Activated CD4-positive, alpha-beta memory T cell treated with anti-CD3 and anti-CD28 coated beads, Interleukin-2, amount 10 ng/mL, durations not matched to agents 7 days and 5 days (primary cell): ENCODE measurements at places on chromosomes 4 and X. TPM values are rescaled to one million over a fixed set of nuclear protein-coding genes. Genes with fewer than 3 reads are reported as not detected.

- DNase-seq = peak; percentile 90
- peak within 1 kb of the TSS; percentile 100 for H3K27ac ChIP-seq
- peak within 1 kb of the TSS; percentile 99 for H3K4me3 ChIP-seq
- peaks cover 10% of the 10 kb centered on the region for H3K36me3 ChIP-seq
- H3K4me1 ChIP-seq = peaks cover 36% of the 10 kb centered on the region
These were observed at the start of gene INTS6L for GRCh38 chrX:135520553-135521404. TSS of gene INTS6L (plus strand) at chrX:135520660. CDS start at chrX:135520993, 333 bp downstream.

DNA sequence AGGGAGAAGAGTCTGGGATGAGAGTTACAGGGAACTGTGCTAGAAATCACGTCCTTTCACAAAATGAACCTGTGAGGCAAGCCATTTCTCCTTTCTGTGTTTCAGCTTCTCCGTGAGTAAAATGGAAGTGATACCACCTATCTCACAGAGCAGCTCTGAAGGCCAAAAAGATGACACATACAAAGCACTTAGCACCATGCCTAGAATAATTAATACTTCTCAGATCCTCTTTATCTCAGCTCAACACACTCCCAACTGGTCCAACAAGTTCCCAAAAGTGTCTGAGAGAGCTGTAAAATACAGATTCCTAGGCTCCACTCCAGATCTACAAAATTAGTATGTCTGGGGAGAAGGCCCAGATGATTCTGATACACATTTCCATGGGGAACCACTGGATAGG, 38.3 kb downstream of the LHFPL1 start:
- no peaks in the 10 kb centered on the region for H3K36me3 ChIP-seq
- peaks cover 5% of the 10 kb centered on the region for H3K4me1 ChIP-seq
- no peak overlapping the region for H3K4me3 ChIP-seq
- no peak for DNase-seq

Gene ZNF141
- 23.8 TPM for total RNA-seq

DNA sequence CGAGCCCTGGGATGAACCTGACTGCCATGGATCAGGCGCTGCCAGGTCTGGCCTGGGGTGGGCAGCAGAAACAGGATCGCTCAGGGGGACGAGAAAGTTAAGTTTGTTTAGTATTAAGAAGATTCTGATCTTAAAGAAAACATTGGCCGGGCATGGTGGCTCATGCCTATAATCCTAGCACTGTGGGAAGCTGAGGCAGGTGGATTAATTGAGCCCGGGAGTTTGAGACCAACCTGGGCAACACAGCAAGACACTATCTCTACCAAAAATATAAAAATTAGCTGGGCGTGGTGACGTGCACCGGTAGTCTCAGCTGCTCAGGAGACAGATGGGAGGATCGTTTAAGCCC, 696 bp upstream of the FLNA start:
- H3K4me1 ChIP-seq = peaks cover 33% of the 10 kb centered on the region
- peaks cover 5% of the 10 kb centered on the region for H3K36me3 ChIP-seq
- peak overlapping the region; percentile 44 for H3K4me3 ChIP-seq
- no peaks in the 10 kb centered on the region for H3K27me3 ChIP-seq
- peak overlapping the region; percentile 49 for H3K27ac ChIP-seq
- DNase-seq = no peak

GRCh38 chr4:139214039-139214534, 37.1 kb upstream of the ELF2 start:
- H3K4me1 ChIP-seq = peaks cover 3% of the 10 kb centered on the region
- no peaks in the 10 kb centered on the region for H3K36me3 ChIP-seq
- DNase-seq = no peak
- no peak overlapping the region for H3K27ac ChIP-seq
- H3K27me3 ChIP-seq = no peaks in the 10 kb centered on the region

DNA sequence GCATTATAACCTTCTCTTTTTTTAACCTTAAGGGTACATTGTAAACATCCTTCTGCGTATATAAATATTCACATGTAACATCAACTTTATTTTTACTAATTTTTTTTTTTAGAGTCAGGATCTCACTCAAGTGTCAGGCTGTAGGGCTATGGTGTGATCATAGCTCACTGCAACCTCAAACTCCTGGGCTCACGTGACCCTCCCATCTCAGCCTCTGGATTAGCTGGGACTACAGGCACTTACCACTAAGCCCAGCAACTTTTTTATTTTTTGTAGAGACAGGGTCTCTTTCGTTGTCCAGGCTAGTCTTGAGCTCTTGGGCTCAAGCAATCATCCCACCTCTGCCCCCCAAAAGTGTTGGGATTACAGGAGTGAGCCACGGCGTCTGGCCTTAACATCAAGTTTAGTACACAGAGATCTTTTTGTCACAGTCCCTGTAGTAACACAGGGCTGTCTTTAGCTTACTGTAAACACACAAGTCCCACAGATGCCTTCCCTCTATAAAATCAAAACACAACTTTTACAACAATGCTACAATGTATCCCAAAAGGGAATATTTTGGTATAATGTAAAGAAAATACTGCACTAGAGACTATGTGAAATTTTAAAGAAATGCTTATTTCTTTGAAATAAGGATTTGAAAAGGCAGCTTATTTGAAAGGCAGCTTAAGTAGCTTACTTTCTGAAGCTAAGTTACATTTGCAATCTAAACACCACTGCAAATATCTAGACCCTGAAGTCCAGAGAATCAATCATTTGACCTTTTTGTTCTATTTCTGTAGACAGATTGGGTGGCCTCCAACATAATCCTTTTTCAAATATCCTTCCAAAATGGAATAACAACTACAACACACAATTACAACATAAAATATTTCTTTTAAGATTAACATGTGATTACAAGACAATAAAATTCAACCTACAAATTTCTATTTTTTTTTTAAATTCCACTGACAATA, 116.0 kb downstream of the APBB2 start:
- H3K4me3 ChIP-seq = no peak overlapping the region
- H3K4me1 ChIP-seq = no peaks in the 10 kb centered on the region
- no peak for DNase-seq
- H3K27me3 ChIP-seq = peaks cover 3% of the 10 kb centered on the region
- no peaks in the 10 kb centered on the region for H3K36me3 ChIP-seq

DNA sequence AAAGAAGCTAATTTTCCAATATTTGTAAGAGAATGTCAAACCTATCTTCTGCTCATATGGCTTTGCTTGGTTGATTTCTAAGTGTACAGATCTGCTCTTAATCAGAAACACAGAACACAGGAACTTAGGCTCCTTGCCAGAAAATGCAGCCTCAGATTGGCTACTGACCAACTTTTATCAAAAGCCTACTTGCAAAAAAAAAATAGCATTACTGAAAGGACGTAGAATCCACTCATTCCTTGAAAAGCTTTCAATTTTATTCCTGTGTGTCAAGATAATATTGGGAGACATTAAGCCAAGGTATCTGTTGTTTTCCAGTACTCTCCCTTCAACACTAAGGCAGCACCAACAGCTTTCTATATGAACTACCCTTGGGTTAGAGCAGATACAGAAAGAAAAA, 127.6 kb upstream of the INTU start:
- DNase-seq = no peak
- no peaks in the 10 kb centered on the region for H3K36me3 ChIP-seq
- H3K27ac ChIP-seq = no peak overlapping the region
- H3K27me3 ChIP-seq = no peaks in the 10 kb centered on the region
- H3K4me1 ChIP-seq = no peaks in the 10 kb centered on the region

Gene RTL9
- not detected for total RNA-seq

Gene HNRNPD
- 366 TPM for total RNA-seq

DNA sequence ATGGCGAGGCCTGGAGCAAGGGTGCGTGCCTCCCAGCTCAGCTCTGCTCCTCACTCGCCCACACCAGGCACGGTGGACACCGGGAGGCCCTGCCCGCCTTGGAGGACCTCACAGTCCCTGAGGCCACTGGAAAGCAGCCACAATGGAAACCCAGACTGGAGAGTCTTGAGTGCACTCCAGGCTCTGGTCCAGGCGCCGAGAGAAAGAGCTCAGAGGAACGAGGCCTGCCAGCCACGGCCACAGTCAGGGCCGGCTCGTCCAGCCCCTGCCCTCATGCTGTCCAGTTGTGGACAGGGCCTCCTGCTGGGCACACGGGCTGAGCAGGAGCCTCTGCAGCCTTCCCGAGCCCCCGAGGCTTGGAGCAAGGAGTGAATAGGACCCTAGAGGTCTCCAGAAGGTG, 53.3 kb upstream of the GRPEL1 start:
- no peak overlapping the region for H3K4me3 ChIP-seq
- H3K36me3 ChIP-seq = no peaks in the 10 kb centered on the region
- DNase-seq = no peak
- H3K27me3 ChIP-seq = peaks cover 8% of the 10 kb centered on the region
- H3K4me1 ChIP-seq = no peaks in the 10 kb centered on the region

Gene CT45A10
- total RNA-seq = not detected

Gene PABPC1L2B
- not detected for total RNA-seq

- no peaks in the 10 kb centered on the region for H3K36me3 ChIP-seq
- H3K27ac ChIP-seq = no peak overlapping the region
- H3K27me3 ChIP-seq = no peaks in the 10 kb centered on the region
- H3K4me3 ChIP-seq = no peak overlapping the region
- no peak for DNase-seq
These were observed 74.9 kb downstream of the GPC3 start for GRCh38 chrX:133910539-133910938.

Gene MAGED4
- total RNA-seq = 0.53 TPM

- no peaks in the 10 kb centered on the region for H3K4me1 ChIP-seq
- no peak overlapping the region for H3K27ac ChIP-seq
- no peak overlapping the region for H3K4me3 ChIP-seq
- peaks cover 42% of the 10 kb centered on the region for H3K36me3 ChIP-seq
These were observed 74.7 kb upstream of the IL13RA1 start for GRCh38 chrX:118652717-118653116.

- H3K4me3 ChIP-seq = no peak within 1 kb of the TSS
- H3K27me3 ChIP-seq = peaks cover 9% of the 10 kb centered on the region
- no peaks in the 10 kb centered on the region for H3K4me1 ChIP-seq
- H3K27ac ChIP-seq = no peak within 1 kb of the TSS
- H3K36me3 ChIP-seq = no peaks in the 10 kb centered on the region
- DNase-seq = no peak
These were observed at the start of gene NR0B1 for GRCh38 chrX:30309139-30309571. TSS of gene NR0B1 (minus strand) at chrX:30309390. CDS start at chrX:30309363, 27 bp downstream.

Gene BEND2
- not detected for total RNA-seq

DNA sequence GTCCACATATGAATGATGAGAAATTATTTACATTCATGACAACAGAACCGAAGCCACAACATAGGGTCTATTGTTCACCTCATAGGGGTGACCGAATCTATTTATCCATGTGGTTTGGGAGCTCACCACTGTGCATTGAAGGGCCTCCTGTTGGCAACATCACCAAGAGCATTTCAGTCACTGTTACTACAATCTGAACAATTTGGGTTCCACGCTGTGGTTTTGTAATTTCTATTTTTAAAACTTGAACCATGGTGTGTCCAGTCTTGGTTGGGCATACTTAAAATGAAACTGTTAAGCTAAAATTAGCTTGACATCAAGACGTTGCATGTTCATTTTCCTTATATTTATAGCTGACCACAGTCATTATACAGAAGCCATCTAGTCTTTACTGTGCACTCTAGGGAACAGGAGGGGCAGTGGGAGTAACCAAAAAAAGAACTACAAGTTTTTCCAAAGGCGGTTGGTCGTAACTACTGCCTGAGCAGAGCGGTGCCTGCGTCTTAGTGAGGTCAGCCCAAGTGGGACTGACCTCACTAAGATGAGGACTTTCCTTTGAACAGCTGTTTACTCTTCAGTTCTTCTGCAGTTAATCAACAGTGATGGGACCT, 192.1 kb downstream of the SPRY1 start:
- H3K27ac ChIP-seq = no peak overlapping the region
- H3K4me3 ChIP-seq = no peak overlapping the region
- H3K36me3 ChIP-seq = no peaks in the 10 kb centered on the region
- H3K27me3 ChIP-seq = peaks cover 3% of the 10 kb centered on the region

Gene GCNA
- total RNA-seq = 5.3 TPM
